ENCODE measurements at places on chromosomes 16 and 17.

GRCh38 chr16:87634411-87634810, 32.1 kb downstream of the JPH3 start:
- no peak for DNase-seq

GRCh38 chr17:81493198-81494038, 19.2 kb downstream of the ACTG1 start:
- DNase-seq: no peak

- no peak for DNase-seq
Measured at GRCh38 chr16:77211880-77212740, 12.9 kb downstream of the SYCE1L start.

- no peak for DNase-seq
Measured at GRCh38 chr17:47423406-47424295, 99.9 kb downstream of the EFCAB13 start.

GRCh38 chr17:79182176-79183042, 107.8 kb downstream of the ENGASE start:
- DNase-seq: no peak

GRCh38 chr16:79370736-79371135, 229.8 kb downstream of the MAF start:
- no peak for DNase-seq

- no peak for DNase-seq
Measured at GRCh38 chr17:9244066-9245052, 223.0 kb downstream of the NTN1 start.

DNA sequence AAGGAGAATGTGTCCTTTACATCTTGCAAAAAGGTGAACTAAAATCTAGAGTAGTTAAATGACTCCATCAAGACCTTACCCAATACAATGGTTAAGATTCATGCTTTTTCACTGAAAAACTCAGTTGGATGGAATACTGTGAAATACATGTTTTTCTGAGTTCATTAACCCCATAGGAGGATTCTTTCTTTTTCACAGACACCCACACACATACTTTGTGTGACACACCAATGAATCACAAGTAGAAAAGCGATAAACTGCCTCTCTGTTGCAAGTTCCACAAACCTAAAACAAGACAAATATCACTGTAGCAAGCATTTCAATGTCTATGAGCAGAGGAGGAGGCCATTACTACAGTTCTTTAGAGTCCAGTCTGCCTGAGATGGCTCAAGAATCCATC, 258.8 kb upstream of the CDH5 start:
- no peak for DNase-seq

- no peak for DNase-seq
Measured at GRCh38 chr16:79287424-79287917, 313.1 kb downstream of the MAF start.

DNA sequence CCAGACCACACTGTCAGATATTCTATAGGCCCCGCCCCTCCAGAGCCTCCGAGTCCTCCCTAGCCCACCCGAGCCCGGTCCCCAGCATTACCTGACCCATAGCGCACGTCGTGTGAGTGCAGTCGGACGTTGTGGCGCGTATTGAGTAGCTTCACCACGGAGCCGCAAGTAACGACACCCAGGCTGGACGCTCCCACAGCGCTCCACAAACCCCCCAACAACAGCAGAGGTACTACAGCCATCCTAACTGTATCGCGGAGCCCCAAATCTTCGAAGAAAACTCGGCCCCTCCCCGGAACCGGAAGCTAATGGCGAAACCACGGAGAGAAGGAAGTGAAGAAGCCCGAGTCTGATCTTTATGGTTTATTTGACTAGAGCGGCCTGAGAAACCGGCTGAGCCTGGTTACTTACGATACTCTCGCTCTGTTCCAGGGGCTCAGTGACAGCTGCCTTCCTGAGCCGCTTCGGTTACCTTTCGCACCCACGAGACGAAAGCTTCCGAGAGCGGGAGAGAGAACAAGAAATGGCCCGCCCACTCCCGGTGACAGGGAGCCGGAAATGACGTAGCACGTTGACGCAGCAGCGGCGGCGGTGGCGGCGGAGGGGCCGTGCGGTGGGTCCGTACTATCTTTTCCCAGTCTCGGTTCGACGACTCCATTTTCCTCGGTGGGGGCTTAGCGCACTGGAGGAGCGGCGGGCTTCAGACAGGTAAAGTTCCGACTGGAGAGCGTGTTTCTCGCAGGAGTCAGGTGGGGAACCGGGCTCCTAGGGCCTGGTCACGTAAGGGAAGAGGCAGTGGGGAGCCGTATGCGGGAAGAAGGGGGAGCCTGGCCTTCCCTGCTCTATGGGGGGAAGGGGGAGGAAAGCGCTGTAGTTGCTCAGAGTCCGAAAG, at the start of the genes SDF2 and SUPT6H:
SDF2 (minus strand) TSS at position 272 of the 892 bp plus-strand sequence; CDS start at position 242, 30 bp downstream.
SUPT6H (plus strand) TSS at position 571 of the 892 bp plus-strand sequence. CDS start 11,197 bp downstream, outside the sequence.
- peak; percentile 51 for DNase-seq

- no peak for DNase-seq
Measured at GRCh38 chr16:56190677-56191155, 573 bp upstream of the GNAO1 start.

DNA sequence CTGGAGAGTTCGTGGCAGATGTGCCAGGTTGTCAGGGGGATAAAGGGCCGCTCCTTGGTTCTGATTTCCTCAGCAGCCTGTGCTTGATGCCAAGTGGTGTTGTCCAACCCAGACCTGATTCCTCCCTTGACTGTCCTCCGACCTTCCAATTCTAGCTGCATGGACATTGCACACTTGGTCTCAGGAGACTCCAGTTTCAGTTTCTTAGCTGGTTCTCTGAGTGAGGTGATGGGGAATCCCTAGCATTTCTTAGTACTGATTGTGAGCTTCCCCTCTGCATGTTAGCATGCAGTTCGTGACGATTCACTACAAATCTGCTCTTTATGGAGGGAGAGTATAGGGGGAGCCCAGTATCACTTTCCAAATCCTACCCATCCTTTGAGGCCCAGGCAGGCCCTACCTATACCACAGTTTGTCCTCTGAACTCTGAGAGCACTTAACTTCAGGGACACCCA, 12.4 kb upstream of the CCR7 start:
- DNase-seq: no peak

DNA sequence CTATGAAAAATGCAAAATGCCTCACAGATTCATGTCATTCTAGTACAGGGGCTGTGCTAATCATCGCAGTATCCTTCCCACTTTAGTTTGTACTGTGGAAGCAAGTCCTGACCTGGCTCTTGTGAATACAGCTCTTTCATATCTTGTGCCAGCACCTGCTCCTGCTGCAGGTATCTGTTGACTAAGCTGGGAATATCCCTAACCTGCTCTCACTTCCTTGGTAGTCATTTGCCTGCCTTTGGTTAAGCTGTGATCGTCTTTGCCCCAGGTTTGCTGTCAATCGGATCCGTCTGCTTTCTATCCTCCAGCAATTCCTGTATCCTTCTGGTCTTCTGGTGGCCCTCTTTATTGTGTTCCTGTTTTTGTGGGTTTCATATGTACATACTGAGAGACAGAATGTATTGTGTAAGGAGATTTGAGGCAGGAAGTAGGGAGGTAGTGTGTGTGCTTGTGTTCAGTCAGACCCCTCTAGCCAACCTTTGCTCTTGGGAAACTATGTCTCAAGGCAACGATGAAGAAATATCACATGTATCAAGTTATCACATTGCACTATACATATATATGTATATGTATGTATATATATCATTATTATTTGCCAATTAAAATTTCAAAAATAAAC, 7.7 kb upstream of the GINS3 start:
- DNase-seq: no peak

Data from amniotic stem cell (primary cell).